ENCODE measurements at places on chromosomes 3 and 15.

DNA sequence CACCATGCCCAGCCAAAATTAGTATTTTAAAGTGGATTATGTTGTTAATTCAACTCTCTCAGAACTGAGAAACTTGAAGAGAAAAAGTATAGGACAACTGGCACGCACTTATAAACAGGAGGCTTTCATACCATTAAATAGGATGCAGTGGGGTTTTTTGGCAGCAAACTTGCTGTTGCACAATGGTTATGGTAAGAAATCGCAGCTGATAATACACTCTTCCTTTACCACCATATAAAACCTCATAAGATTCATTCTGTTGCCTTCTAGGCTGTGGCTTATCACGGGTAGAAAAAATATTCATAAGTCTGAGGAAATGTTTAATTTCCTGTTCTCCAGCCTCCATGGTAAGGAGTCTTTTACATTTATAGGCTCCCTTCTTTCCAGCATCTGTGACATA, 95.3 kb downstream of the TMCO5A start:
- DNase-seq, result no peak

DNA sequence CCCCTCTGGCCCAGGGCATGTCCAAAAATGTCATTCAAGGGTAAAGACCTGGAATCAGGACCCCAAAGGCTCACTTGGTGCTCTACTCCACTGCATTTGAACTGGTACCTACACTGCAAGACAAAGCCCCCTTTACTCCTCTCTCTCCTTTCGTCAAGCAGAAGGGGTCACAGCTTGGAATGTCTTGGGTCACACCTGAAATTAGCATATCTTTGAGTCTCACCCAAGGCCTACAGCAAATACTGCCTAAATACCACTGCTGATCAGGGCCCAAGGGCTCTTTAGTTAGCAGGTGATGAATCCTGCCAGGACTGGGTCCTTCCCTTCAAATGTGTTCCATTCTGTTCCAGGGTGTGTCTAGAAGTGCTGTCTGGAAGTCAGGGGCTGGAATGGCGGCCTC, 320.6 kb downstream of the SV2B start:
- DNase-seq, result no peak

GRCh38 chr3:7630351-7630911, 769.5 kb downstream of the GRM7 start:
- no peak for DNase-seq

- no peak for DNase-seq
These were observed 10.1 kb downstream of the PRR23E start for GRCh38 chr3:127203024-127203423.

DNA sequence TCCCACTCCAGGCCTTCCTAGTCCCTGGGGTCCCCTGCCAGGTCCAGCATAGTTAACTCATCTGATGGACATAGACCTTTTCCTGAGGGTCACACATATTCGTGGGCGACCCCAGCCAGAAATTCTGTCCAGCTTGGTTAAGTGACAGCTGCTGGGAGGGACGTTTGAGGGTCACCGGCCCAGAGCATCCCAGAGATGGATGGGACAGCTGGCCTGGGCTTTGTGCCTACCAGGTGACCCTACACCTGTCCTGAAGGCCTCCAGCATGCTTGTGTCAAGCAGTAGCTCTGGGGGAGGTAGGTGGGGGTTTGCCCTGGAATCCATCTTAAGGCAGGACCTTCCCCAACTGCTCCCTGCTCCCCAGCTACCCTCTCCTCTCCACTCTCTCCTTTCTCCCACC, 9.1 kb upstream of the DAG1 start:
- no peak for DNase-seq

DNA sequence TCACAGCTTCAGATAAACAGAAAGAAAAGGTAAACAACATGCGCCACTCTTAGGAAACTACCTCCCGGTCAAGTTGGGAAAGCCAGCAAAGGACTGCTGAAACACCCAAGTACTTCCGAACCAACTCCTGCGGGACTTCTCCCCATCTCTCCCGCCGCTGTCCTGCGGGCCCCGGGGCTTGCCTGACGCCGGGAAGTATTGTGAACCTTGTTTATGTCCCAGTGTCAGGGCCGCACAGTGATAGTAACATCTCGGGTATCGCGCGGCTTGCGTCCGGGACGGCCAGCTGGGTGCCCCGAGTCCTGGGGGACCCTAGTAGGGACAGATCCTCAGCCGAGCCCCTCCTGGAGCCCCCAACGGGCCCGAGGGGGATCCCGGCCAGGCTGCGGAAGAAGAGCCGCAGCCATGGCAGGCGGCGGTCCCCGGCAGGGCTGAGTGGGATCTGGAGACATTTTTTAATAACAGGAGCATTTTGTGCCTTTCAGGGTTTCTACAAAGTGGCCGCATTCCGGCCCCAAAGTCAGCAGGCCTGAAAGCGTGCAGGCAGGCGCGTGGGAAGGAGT, 756 bp downstream of the CLPX start:
- DNase-seq, result peak; percentile 5

DNA sequence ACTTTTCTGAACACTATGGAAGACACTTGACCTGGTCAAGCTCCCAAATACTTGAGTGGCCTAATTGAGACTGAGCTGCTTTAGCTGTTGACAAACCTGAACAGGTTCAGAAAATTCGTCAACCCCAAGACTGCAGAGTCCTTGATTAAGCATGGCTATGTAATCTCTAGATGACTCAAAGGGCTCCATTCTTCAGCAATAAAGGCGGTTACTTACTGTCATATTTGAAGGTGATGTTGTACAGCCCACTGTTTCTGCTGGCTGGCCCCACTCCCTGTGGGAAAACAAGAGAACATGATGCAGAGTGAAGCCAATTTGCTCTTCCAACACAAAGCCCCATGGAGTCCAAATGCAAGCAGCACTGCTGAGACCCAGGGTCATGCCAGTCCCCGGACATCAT, 45.1 kb downstream of the IL17RD start:
- DNase-seq, result no peak

DNA sequence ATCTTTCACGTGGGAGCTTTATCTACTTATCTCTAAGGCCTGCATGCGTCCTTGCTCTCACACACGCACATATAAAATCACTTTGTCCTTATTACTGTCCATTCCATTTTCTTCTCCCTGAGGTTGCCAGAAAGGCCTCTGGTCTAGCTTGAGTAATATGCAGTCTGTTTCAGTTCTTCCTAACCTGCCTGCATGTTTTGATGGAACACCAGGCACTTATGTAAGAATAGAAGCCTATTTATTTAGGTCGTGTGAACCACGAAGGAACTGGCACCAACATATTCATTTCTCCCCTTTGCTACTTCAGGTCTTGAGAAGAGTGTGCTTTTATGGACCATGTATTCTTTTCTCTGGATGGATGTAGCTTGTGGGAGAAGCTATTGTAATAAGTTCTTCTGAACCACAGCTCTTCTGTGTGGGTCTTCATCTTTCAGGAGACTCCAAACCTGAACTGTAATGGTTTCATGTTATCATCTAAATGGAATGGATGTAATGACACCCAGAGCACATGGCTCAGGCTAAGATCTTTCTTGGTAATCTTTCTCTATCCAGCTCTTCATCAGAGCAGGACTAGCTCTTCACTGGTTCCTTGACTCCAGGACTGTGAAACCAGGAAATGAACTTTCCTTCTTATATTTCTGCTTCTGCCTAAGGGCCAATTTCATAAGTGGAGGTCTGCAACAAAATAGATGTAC, 53.8 kb downstream of the UBE2E2 start:
- no peak for DNase-seq

DNA sequence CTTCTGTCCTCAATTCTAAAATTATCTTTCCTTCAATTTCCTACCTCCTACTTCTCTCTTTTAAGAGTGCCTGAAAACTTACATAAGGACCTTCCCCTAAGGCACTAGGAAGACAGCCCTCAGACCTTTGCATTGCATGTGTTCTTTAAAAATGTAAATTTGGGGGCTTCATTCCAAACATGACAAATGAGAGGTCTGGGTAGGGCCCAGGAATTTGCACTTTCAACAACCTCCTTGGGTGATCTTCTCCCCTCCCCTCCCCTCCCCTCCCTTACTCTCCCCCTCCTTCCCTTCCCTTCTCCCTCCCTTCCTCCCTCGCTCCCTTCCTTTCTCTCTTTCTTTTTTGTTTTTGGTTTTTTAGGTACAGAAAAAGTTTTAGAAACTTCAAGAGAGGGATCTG, 18.7 kb downstream of the USF3 start:
- DNase-seq, result no peak

DNA sequence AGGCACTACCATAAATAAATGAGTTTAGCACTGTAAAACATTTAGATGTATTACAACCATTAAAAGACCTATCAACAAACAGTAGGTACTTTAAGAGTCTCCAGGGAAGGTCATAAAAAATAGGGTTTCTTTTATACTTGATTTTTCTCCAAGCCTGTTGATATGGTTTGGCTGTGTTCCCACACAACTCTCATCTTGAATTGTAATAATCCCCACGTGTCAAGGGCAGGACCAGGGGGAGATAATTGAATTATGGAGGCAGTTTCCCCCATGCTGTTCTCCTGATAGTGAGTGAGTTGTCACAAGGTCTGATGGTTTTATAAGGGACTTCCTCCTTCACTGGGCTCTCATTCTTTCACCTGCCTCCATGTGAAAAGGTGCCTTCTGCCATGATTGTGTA, 468.9 kb upstream of the UBE2E2 start:
- peak; percentile 53 for DNase-seq

DNA sequence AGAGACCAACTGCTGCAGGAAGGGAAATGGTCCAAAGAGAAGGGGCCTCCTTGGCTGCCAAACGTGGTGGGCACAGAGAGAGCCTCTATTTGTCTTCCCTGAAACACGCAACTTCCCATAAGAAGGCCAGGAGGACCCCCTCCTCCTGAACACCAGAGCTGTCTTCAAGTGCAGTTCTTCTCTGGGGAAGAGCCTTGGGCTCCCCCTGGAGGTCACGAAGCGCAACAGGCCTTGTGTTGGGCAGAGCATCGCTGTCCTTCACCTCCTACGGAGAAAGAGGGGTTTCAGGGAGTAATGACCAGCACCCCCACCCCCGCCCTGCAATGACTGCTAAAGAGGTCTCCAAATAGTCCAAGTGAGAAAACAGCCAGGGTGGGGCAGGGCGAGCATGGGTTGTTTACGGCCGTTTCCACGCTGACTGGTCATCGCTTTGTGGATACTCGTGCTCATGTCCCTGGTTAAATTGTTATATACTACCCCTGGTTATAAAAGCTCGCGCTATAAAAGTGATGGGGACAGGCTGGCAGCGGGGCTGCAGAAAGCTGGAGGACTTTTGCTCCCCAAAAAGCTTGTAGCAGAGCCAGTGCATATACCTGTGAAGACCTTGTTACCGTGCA, 397.5 kb upstream of the ATP10A start:
- peak; percentile 8 for DNase-seq

DNA sequence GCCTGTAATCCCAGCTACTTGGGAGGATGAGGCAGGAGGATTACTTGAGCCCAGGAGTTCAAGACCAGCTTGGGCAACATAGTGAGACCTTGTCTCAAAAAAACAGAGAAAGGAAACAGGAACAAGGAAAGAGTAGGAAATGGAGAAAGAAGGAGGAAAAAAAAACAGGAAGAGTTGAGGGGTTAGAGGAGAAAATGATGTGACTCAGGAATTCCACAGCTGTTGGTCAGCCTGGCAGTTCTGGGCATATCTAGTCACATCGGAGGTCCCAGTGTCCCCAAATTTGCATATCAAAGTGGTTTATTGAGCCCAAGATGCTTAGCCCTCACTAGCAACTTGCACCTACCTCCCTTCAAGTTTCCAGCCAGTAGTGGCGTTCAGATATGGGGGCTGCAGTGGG, 18.8 kb upstream of the JMJD7 start:
- DNase-seq, result no peak

- DNase-seq, result no peak
These were observed 8.9 kb downstream of the PIAS1 start for GRCh38 chr15:68062946-68063465.

DNA sequence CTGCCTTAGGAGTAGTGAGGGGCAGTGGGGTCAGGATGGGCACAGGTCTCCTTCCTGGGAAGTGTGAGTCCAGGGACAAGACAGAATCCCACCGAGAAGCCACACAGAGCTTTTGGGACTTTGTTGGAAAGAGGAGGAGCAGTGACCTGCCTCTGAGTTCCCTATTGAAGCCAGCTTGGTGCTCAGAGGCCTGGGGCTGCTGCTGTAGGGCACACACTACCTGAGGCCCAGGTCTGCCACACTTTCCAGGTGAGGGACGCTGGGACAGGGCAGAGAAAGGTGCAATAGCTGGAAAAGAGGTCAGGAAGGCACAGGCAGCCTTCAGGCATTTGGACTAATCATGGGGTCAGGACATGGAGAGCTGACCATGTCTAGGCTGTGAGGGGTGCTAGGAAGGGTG, 67.7 kb downstream of the SCN5A start:
- DNase-seq, result no peak

DNA sequence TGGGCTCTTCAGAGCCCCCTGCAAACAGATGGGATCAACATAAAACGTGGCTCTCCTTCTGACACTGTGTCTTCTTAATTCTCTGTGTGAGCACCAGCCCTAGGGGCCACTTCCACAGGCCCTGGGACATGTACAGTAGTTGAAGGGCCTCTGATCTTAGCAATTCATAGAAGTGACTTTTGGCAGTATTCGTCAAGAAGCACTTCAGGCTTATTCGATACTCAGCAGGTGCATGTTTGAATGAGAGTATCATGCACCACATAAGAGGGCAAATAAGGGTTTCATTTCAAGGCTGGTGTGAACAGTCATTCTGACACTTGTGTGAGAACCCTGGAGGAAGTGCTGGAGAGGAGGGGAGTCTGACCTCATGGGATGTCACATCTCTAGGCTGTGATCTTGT, 113.9 kb downstream of the GABRG3 start:
- no peak for DNase-seq

- no peak for DNase-seq
These were observed 26.5 kb downstream of the AVEN start for GRCh38 chr15:34012461-34013028.

- DNase-seq, result no peak
These were observed 166.4 kb upstream of the PROK2 start for GRCh38 chr3:71951361-71951760.

DNA sequence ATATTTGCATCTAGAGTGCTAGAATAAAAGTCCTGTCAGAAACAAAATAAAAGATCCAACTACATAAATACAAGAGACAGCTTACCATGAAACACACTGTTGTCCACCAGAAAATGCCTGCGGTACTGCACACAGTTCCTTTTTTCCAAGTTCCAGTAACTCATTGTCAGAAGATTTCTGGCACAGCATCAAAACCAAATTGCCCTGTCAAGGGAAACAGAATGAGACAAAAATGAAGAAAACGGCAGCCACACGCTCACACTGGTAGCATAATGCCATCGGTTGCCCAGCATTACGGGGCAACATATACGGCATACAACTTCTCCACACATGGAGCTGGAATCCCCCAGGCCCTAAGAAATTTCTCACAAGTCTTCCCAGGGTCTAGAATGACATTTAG, 40.8 kb downstream of the PLCH1 start:
- DNase-seq, result no peak

- DNase-seq, result no peak
These were observed 29.1 kb downstream of the RUVBL1 start for GRCh38 chr3:128094295-128095151.

GRCh38 chr3:143536817-143537535, 311.3 kb downstream of the SLC9A9 start:
- no peak for DNase-seq

DNA sequence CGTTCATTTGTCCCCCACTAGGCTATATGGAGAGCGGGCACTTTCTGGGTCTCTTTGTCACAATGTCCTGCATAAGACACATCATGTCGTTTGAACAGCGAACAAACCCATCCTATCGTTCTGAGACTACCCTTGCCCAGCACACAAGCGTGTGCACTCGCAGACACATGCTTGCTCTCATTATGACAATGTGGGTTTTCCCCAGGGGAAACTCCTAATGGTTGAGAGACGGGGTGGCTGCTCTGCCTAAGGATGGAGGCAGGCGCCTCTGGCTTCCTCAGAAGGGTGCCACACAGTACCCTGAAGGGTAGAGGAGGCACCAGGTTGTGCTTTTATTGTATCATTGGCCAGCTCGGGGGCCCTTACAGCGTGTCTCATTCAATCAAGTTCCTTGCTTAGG, 51.0 kb upstream of the MYZAP start:
- DNase-seq, result no peak

All from NCI-H748 treated with DMSO at 0.1 percent for 48 hours (cell line).